ENCODE measurements at places on chromosomes 7 and 10.

DNA sequence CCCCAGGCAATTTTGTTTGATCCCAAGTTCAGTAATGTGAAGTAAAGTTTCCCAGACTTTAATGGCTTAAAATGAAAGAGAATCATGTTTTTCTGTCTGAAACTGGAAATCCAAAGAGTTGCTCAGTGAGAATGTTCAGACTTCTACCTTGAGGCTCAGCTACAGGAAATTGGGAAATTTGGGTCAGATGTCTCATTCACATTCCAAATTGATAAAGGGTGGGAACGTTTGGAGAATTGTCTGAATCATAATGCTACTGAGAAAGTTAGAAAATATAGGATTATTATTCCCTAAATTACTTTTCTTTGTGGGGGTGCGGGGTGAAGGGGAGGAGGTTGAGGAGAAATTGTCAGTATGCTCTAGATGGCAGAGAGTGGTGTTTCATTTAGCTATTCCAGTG, 773.9 kb downstream of the LRMDA start:
- DNase-seq: no peak

DNA sequence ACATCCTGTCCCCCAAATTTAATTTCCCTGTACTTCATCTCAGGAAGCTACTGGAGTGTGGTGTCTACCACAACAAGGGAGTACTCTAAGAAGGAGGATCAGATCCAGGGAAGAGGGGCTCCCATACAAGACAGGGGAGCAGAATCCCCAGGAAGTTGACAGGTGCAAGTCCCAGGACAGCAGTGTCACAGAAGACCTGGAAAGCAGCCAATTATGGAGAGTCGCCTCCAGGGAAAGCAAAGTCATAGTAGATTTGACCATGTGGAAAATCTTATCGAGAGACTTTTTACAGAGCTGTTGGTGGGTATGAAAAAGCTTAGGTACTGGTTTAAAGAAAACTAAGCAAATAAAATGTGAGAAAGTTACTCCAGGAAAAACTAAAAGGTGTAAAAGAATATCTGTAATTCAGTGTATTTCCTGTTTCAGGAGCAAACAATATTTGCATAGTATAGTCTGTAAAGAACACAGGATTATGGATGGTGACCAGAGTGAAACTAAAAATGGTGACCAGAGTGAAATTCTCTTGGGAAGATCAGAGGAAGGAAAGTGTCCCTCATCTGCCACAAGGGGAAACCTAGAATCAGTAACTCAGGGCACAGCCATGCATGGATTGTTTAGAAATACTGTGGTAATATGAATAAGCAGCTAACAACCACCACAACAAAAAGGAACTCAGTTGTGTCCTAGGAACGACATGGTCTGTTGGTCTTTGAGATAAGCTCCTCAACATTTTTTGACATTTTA, 44.5 kb downstream of the LANCL2 start:
- DNase-seq: no peak

- DNase-seq: no peak
Observed at GRCh38 chr7:149584530-149584929, 86.9 kb upstream of the ZNF746 start.

- no peak for DNase-seq
Observed at GRCh38 chr7:18123508-18124239, 96.0 kb upstream of the PRPS1L1 start.

DNA sequence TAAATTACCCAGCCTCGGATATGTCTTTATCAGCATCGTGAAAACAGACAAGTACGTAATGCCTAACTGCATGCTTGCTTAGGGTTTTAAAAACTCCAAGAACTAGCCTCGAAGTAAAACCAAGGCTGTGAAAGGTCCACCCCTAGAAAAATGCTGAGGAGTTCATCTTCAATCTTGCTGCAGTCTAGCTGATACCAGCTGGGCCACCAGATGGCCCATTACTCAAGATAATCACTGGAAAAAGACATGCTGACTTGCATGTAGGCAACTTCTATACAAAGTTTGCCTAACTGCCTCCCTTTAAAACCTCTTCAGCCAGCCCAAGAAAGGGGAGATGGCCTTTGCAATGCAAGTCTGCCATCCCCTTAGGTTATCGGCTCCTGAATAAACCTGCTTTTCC, 614.1 kb downstream of the GALNT17 start:
- no peak for DNase-seq

- no peak for DNase-seq
Observed at GRCh38 chr10:112728118-112728883, 221.7 kb upstream of the TCF7L2 start.

GRCh38 chr10:15483215-15484075, 112.4 kb upstream of the FAM171A1 start:
- DNase-seq: no peak

DNA sequence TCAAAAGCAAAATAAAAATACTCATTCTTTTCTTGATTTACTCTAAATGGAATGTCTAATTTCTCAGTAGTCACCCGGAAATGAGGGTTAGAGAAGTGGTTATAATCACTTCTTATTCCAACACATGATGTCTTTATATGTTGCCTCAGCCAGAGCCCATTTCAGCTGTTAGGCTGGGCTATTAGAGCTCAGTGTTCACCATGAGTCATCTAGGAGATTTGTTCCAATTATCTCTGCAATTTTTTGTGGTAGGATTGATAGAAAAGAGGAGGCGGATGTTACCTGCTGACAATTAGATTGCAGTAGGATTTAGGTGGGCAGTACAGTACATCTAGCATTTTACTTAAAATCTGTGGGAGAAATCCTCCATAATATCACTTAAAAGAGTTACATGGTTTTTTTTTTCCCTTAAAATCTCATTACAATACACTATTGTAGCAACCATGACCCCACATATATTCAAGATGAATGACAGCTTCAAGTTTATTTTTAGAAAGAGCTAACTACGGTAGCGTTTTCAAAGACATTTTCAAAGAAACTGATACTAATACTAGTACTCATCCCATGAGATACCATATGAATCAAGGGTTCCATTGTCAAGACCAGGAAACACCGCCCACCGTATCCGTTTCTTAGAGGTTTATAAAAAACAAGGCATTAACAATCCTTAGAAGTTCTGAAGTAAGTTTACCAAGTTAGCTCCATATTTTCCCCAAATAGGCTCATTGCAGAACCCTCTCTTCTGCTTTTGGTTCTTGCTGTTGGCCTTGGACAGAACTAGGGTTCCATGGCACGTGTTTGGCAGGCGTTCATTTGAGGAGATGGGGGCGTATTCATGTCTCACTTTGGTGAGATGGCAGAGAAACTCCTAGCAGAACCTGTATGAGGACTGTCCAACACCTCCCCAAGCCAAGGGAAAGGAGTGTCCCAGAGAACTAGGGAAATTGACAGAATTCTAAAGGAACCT, 10.4 kb downstream of the CPA2 start:
- DNase-seq: no peak

DNA sequence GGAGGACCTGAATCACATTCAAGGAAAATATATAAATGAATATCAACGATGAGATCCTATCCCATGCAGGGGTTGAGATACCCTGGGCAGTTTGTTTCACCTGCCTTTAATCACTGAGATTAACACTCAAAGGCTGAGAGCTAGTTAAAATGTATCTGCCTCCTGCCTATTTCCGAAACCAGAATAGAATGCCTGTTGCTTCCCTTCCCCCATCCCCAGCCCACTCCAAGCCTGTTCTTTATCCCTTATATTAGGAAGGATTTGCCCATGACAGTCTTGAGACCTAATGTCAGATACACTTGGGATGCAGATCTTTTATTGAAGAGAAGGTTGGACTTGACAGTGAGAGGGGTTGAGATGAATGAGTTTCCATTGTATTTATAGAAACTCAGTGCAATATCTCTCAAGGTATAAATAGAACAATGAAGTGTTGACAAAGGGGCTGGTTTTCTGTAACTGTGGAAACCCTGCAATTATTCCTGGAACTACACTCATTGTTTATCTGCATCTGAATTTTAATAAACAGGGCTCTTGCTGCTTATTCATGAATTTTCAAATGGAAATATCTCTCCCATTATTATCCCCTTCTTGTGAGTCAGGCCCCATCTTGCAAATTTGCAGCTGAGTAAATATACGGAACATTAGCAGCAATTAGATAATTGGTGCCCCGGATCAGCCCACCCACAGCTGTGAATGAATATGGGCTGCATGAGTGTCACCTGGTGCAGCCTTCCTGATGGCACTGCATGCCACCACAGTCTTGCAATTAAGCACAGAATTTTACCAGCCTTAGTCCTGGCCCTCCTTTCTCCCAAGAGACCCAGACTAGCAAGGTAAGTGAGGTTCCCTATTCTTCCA, 66.7 kb downstream of the SORCS3 start:
- DNase-seq: no peak

DNA sequence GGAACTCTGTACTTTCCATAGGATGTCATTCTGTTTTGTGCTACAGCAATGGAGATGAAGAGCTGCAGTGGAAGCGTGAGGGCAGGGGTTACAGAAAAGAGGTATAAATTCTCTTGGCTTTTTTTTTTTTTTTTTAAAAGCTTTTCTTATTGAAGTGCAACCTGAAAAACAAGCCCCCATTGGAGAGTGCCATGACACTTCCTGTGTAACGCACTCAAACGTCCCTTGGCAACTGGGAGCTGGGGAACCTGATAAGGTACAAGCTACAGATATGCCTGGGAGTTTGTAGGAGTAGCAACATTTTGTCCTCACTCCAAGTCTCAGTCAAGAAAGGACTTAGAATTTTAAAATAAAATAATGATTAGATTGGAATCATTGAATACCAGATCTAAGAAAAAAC, 512.1 kb downstream of the RPS24 start:
- DNase-seq: no peak

- no peak for DNase-seq
Observed at GRCh38 chr10:1462994-1463633, 274.2 kb downstream of the ADARB2 start.

Measured in activated naive CD4-positive, alpha-beta T cell (primary cell).